ENCODE measurements at places on chromosomes 5 and 9.

- DNase-seq = no peak
Observed at GRCh38 chr5:436641-436975, 6.4 kb upstream of the EXOC3 start.

GRCh38 chr9:127568971-127569885 is 42.8 kb upstream of the STXBP1 start:
- DNase-seq = peak; percentile 75

GRCh38 chr5:93512799-93513198 is 68.2 kb downstream of the NR2F1-AS1 start:
- no peak for DNase-seq

GRCh38 chr5:175706499-175706898 is 48.6 kb downstream of the HRH2 start:
- no peak for DNase-seq

GRCh38 chr9:3043369-3043768 is 199.5 kb upstream of the PUM3 start:
- no peak for DNase-seq

DNA sequence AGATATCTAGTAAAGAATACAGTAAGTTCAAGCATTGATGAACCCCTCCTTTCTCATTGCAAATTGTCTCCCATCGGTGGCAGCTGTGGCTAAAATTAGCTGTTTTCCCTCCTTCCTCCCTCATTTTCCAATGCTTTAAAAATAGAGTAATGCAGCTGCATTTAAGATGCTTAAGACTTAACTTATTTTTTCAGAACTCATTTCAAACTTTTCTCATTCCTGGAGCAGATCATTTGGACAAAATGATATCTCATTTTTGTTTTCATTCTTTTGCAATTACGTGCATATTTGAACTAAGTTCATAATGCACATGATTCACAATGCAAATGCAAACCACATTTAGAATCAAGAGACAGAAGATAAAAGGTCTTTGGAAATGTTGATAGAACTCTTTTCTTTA is 14.6 kb downstream of the HSPB3 start:
- DNase-seq = no peak

Measured in activated naive CD4-positive, alpha-beta T cell (primary cell).